Skin of body (tissue), 3 donors: ENCODE measurements at places on chromosomes 2 and 18.

DNA sequence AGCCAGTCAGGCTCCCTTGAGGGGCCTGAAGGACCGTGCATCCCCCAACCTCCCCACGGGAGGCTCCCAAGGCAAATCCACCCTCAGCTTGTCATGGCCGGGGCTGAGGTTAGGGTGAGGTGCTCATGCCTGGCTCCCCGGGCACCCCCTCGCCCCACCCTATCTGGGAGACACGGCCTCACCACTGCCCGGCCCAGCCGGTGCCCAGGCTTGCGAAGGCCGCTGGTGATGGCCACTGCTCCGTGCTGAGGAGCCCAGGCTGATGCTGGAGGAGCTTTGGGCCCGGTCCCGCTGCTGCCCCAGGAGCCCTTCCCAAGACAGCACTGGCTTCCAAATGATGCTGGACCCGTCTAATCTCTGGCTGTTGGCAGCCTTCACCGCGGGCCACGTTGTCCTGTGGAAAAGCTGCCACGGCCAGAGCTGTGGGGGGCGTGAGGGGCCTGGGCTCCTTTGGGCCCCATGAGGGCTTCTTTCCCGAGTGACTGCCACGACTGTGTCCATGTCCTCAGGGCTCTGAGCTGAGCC lies 135.7 kb upstream of the CTDP1 start:
- no peak for DNase-seq

GRCh38 chr2:172280571-172281361 lies 146.6 kb upstream of the ITGA6 start:
- no peak for DNase-seq

GRCh38 chr18:70411876-70412435 lies 123.1 kb downstream of the SOCS6 start:
- DNase-seq: no peak

DNA sequence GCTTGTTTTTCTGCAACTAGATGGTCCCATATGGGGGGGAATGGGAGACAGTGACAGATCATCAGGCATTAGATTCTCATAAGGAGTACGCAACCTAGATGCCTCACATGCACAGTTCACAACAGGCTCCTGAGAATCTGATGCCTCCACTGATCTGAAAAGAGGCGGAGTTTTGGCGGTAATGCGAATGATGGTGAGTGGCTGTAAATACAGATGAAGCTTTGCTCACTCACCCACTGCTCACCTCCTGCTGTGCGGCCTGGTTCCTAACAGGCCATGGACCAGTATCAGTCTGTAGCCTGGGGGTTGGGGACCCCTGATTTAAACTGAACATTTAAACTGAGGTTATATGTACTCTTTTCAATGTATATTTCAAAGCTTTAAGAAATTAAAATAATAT lies 40.7 kb downstream of the SOS1 start:
- DNase-seq: no peak

GRCh38 chr2:189439342-189439741 lies 1.9 kb upstream of the WDR75 start:
- DNase-seq: no peak

DNA sequence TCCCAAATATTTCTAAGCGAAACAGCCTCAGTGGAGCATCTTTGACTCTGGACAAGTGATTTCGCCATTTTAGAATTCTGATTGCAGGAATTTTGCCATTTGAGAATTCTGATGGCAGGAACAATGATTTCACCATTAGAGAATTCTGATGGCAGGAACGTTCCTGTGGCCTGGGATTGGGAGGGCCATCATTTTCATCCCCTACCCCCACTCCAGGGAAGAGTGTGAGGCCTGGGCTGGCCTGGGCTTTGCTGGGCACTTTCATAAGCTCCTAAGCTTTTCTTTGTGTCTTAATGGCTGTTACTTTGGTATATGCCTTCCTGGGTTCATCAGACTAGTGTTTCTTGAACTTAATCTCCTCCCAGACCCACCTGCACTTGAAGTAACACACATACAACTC lies 129.3 kb upstream of the EPAS1 start:
- DNase-seq: no peak

DNA sequence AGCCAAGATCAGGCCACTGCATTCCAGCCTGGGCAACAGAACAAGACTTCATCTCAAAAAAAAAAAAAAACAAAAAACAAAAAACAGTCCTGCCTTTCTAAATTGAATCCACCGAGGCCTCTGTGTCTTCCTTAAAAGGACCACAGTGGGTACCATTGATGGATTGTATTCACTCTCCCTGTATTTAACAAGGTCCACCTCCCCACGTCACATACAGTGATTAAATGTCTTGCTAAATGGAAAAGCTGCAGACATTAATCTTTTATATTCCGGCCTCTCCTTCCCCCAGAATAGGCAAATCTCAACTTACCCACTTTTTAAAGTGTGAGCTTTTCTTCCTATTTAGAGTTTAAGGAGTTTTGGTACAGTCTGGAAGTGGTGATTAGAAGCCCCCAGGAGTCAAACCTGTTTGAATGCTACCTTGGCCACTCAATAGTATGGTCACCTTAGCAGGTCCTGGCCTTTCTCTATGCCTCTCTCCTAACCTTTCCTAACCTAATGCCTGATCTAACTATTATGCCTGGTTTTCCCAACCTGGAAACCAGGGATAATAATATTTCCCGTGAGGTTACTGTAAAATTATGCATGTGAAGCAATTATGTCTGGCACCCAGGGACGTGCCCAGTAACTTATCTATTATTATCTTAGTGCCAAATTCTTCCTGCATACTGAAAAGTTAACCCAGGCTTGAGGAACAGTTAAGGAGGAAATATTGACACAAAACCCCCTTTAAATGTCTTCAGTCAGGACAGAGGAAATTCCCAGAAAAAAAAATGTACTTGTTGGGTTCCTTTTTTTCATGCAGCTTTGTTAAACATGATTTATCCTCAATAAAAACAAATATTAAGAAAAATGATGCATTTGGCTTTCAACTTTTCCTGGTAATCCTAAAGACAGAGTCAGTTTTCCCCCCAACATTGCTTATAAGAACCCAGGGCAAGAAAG lies 3.1 kb downstream of the NFE2L2 start:
- no peak for DNase-seq

- DNase-seq: no peak
Observed at GRCh38 chr2:71417300-71418202, 35.8 kb upstream of the DYSF start.

DNA sequence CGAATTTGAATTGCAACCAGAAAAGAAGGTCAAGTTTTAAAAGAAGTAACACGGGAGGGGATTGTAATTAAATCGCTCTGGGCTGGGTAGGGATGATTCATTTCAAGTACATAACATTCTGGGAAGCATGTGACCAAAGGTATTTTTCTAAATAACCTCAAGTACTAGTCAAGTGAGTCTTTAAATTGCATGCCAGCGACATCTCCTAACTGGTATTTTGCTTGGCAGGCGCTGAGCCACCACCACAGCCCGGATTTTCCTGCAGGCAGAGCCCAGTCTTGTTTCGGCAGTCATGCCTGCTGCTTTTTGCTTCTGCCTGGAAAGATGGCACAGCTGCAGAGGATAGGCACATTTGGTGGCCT lies 33.7 kb upstream of the NPAS2 start:
- no peak for DNase-seq

DNA sequence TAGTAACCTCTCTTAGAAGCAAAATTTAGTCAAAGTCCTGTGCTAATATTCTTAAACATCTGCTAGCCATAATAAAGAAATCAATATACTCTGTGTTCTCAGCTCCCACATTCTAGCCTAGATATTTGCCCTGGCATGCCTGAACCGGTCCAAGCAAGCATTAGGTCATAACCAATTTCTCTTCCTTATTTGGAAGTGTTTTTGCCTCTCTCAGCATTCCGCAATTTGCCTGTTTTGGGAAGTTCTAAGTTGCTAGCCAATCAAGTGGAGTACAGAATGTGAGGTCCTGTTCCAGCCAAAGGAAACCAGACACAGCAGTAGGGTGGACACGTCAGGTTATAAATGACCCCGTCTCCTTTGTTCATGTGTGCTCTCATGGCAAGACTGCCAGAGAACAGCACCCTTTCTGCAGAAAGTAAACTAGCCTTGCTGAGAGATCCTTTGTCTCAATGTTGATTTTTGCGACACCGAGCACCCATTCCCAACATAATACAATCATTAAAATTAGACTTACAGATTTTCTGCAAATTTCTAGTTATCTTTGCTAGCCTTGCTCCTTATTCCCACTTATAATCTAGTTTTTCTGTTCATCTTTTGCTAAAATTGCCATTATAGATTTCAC lies 13.0 kb upstream of the SULT1C4 start:
- DNase-seq: no peak

- DNase-seq: no peak
Observed at GRCh38 chr2:202067589-202067988, 5.5 kb upstream of the KIAA2012 start.

DNA sequence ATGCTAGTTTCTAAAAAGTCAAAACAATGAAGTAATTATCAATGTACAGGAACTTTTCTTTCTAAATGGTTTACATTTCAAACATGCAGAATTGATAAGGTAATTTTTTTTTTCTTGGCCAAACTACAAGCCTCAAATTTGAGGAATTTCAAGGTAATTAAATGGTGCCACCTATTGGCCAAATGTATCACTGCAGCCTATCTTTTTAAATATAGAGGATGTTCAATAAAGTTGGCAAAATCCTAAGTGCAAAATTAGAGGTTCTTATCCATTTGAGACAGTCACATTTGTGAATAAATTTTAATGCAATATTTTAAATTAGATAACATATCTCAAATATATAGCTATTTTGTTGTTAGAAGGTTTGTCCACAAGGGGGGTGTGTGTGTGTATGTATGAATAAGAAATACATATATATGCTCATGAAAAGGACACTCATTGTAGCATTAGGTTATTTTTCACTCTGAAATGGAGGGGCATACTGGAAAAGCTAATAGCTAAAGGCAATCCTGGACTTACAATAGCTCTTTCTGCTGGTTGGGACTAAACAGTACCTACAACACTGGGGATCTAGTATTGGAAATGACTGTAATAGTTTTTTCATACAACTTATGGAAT lies 26.2 kb downstream of the MMADHC start:
- peak; percentile 18 for DNase-seq

- DNase-seq: no peak
Observed at GRCh38 chr2:15641530-15641982, 49.9 kb downstream of the DDX1 start.

DNA sequence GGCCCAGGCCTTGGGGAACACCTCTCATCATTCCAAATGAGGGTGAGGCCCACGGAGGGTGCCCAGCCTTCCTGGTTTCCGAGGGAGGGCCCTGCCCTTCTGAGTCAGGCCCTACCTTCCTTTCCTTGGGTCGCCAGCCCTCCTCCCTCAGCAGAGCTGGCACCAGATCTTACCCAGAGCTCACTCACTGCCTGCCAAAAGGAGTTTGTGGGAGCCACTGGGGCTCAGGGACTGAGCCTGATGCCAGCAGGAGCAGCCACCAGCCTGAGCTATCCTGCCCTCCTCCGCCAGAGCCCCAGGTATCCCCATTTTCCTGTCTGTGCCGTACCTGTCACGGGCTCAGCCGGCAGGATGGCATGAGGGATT lies 64.1 kb downstream of the NRP2 start:
- DNase-seq: no peak

DNA sequence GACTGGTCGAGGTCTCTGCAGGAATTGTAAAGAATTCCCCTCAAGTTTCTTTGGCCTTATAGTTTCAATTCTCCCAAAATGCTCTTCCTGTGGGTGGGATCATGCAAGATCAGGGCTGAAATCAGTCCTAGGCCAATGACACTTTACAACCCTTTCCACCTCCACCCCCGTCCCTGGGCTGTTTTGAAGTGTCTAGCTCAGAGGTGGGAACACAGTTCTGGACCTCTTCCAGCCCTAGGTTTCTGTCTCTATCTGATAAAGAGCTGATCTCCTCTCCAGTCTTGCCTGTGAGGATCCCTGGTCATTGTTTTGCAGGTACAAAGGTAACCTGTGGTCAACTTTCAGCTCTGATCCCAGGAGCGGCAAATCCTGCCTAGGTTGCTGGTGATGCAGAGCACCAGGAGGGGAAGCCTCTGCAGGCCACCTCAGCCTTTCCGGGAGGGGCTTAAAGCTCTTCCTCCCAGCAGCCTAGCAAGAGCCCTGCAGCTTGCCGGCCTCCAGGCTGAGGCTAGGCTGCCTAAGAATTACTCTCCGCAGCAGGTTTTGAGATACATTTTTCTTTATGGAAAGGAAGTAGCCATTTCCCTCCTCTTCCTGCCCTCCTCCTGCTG lies 69.8 kb upstream of the WIPF1 start:
- DNase-seq: no peak

- peak; percentile 81 for DNase-seq
Observed at GRCh38 chr2:6368281-6368680, 497.4 kb downstream of the CMPK2 start.

DNA sequence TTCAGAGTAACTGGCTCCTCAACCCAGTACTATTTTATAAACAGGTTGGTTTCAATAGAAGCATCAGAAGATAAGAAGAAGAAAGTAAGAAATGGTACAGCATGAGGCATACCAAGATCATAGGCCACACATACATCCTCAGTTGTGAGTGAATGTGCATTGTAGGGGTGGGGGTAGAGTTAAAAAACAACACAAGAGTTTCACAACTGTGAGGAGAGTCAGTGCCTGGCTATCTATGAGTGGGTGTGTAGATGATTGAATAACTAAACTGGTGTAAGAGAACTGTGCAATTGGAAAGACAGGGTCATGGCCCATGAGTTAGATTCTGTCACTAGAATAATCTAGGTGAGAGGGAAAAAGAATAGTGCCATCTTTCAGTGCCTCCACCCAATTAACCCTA lies 748.2 kb upstream of the ACVR2A start:
- no peak for DNase-seq

DNA sequence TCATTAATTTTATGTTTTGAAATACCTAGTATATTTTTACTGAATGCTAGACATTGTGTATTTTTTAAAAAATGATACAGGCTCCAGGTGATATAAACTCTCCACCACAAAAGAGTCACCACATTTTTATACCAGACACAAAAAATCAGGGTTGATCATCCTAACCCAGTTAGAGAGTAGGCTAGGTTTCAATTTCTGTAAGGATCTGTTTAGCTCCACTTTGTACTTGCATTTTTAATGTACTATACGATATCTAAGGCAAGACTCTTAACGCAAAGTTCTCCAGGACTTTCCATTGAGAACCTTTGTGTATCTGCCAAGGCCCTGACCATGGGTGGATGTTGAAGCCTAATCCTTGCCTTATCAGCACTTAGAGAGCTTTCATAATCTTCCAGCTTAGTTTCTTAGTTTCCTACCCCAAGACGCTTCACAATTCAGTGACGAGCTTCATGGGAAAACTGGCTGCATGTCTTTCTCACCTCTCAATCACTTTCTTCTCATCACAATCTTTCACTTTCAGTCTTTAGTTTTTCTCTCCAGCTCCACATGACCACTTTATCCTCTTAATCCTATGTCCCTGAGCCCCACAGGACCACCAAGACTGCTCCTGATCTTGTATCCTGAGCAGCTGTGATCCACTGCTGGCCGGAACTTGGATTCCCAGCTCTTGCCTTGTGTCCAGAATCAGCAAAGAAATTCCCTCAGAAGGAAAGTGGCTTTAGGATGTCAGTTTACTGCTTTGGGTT lies 635.8 kb downstream of the RNF144A start:
- no peak for DNase-seq

- no peak for DNase-seq
Observed at GRCh38 chr2:68606759-68607158, 36.6 kb upstream of the PROKR1 start.
